RPMI8226 (cell line): ENCODE measurements at places on chromosomes 5 and 9.

DNA sequence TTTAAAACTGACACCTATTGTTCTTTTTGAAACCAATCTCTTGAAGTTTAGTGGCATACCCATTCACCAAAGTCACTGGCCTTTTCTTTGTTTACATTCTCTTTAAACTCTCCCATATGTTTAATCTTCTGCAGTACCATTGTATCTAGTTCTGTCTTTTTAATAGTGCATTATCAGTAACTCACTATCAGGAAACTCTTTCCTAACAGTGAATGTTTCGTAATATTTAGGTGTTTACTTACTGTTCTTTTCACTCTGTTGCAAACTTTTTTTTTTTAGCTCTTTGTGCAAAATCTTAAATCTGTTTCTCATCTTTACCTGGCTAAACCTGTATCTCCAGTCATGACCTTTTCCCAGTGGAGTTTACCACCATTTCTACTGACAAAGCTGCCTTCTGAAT is 17.2 kb downstream of the SMAD5 start:
- DNase-seq, result no peak

GRCh38 chr9:136342181-136343120 is 15.1 kb downstream of the GPSM1 start:
- DNase-seq, result peak; percentile 80

- DNase-seq, result no peak
Measured at GRCh38 chr5:20575571-20575970, 587.6 kb upstream of the CDH18 start.

- DNase-seq, result no peak
Measured at GRCh38 chr5:68028131-68028727, 187.3 kb upstream of the PIK3R1 start.

DNA sequence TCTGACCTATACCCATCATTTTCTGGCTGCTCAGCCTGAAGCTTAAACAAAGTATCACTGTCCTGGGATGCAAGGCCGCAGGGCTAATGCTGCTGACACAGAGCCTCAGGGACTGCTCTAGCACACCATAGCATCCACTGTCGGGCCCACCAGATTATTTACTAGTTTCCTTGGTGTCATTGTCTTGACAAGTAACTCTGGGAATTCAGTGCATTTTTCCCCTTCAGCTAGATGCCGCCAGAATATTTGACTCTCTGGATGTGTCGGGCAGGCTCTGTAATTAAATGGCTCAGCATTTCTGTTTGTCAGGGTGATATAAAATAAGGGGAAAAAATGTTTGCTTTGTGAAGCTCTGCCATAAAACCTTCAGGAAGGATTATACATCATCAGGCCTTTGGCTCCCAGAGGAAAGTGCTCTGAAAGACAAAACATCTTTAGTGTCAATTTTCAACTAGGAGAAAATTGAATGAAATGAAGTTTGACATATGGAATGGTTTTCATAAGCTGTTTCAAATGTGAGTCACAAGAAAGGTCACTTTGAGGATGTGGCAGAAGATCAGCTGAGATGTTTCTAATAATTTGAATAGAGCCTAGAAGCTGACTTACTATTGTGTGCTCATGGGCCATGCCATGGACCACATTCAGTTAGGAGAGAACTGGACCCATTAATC is 350.1 kb downstream of the TMEM232 start:
- DNase-seq, result no peak

DNA sequence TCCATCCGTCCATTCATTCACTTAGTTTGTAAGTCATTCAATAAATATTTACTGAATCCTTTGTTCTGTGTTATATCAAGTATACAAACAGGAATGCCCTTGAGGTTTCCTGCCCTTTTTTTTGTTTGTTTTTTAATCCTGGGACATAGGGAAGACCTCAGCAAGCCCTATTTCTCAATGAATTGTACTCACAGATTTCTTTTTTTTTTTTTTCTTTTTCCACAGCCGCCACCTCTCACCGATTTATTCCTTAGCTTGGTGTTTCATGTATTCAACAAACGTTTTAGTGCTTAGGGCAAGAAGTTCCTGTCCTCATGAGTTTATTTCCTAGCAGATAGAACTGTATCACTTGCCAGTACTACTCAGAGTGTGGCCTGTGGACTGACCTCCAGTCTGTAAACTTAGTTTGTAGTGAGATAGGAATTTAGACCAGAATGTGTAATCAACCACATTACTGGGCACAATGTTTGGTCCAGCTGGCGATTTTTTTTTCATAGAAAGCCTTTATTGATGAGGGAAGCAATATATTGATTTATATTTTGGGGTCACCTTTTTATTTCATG is 35.4 kb upstream of the C5orf47 start:
- no peak for DNase-seq

- no peak for DNase-seq
Measured at GRCh38 chr5:174490728-174491127, 233.7 kb upstream of the MSX2 start.

GRCh38 chr9:27765266-27766072 is 192.2 kb upstream of the C9orf72 start:
- DNase-seq, result no peak

- no peak for DNase-seq
Measured at GRCh38 chr5:127375544-127376091, 85.0 kb downstream of the MEGF10 start.

DNA sequence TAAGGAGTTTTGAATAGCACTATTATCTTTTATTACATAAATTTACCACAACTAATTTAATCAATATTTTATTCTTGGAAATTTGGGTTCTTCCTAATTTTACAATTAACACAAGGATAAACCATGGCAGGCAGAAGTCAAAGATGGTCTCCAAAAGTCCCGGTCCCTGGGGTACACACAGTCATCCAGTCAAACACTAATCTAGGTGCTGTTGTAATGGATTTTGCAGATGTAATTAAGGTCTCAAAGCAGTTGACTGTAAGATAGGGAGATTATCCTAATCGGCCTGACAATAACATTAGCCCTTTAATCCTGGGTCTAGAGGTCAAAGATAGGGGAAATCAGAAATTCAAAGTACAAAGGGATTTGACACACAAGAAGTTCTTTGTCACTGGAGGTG is 57.5 kb upstream of the HTR1A start:
- no peak for DNase-seq

GRCh38 chr9:120950421-120951388 is 24.1 kb upstream of the TRAF1 start:
- DNase-seq, result no peak

GRCh38 chr5:138468966-138469539 is 3.8 kb downstream of the EGR1 start:
- DNase-seq, result no peak

DNA sequence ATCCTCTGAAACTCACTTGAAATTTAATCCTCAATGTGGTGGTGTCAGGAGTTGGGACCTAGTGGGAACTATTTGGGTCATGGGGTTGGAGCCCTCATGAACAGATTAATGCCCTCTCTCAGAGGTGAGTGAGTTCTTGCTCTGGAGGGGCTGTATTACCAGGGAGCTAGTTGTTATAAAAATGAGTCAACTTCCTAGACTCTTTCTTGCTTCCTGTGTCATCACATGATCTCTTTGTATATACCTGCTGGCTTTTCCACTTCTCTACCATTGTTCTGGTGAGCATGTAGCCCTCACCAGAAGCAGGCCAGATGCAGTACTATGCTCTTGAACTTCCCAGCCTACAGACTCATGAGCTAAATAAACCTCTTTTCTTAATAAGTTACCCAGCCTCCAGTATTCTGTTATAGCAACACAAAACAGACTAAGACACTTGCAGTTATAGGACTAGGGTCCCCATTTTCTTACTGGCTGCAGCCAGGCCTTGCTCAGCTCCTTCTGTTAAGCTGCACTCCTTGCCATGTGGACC is 127.5 kb downstream of the SUSD1 start:
- no peak for DNase-seq

- DNase-seq, result no peak
Measured at GRCh38 chr9:87717456-87717855, 8.5 kb upstream of the CTSL start.

GRCh38 chr9:97276310-97276852 is 31.1 kb upstream of the CCDC180 start:
- DNase-seq, result no peak

DNA sequence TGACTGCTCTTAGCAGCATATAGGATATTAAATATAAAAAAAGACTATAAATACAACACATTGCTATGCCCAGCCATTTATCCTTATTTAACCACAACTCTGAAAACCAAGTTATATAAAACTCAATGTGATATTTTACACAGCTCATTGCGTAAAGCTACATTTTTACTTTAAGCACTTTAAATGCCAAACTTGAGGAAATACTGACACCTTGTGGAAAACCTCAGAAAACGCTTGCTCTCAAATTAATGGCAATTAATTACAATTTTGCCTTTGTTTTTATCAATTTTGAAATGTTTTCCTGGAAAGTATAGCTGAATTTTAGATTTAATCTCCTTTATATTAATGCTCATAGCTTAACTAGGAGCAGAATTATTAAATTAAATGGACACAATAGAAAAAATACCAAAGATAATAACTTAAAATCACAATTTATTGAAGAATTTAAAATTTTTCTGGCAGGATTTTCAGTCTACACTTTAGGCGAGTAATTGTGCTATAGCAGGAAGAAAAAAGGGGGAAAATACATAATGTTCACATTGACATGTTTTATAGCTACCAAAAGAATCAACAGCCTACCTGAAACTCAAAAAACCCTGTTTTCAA is 25.2 kb upstream of the PLAC8L1 start:
- no peak for DNase-seq

DNA sequence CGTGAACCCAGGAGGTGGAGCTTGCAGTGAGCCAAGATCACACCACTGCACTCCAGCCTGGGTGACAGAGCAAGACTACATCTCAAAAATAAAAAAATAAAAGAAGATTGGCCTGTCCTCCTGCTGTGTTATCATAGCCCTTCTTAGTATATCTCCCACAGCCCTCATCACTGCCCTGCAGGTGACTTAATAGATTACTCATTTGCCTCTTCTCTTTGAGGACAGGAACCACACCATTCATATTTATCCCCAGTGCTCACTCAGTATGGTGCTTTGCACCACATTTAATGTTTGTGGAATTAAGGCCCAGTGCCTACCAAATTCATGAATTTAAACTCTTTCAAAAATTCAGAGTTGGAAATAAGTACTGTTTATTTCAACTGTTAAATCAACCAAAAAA is 10.3 kb downstream of the IDNK start:
- DNase-seq, result no peak

DNA sequence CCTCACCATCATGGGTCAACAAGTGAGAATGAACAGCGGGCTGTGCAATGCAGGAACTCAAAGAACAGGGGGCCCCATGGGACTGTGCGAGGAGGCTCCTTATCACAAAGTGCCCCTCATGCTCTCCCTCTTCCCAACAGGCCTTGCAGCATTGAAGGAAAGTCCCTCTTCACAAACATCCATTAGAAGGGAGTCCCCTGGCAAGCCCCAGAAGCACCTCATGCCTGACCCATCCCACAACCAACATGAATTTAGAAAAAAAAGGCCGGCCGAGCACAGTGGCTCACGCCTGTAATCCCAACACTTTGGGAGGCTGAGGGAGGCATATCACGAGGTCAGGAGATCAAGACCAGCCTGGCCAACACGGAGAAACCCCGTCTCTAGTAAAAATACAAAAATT is 122.6 kb upstream of the FSTL4 start:
- no peak for DNase-seq

DNA sequence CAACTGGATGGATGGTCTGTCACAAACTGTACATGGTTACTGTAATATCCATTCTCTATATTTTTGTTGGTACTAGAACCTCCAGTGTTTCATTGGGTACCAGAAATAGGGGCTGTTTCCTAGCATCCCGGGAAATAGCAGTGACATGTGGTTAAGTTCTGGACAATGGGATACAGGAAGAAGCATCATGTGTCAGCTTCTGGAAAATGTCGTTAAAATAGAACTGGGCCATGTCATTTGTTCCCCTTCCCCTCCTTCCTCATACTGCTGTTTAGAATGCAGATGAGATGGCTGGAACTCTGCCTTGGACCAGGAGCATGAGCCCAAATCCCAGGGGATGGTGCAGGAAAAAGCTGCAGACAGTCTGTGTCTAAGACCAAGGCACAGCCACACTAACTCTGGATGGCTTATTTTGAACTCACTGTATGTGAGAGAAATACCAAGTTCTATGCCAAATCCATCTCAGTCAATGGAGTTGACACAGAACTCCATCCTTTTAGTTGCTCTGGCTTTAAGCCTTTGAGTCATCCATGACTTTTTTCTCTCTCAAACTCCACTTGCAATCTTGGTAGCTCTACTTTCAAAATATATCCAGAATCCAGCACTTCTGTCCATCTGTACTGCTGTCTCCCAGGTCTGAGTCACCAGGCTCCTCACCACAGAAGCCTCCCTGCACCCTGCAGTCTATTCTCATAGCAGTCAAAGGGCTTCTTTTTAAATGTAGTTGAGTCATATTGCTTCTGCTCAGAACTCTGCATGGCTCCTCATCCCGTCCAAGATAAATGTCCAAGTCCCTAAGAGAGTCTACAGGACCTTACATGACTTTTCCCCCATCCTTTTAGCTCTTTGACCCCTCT is 184.2 kb downstream of the NSG2 start:
- DNase-seq, result no peak
